ENCODE measurements at places on chromosomes 3 and 15.

DNA sequence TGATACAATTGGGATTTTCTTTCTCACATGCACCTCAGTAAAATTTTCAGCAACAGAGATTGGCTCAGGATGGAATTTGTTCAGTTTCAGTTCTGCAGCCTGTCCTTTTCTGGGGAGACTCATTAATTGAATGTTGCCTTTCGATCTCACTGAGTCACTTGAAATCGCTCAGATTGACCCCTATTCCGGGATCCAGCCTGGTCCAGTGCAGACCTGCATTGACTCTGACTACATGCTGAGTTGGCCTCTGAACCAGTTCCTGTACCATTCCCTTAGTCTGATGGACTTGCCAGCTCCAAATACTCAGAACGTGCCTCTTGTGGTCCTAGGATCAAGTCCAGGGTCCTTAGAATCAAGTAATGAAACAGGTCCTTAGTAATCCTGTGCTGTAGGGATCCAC lies 9.4 kb downstream of the IGF1R start:
- no peaks in the 10 kb centered on the region for H3K27me3 ChIP-seq
- peaks cover 3% of the 10 kb centered on the region for H3K36me3 ChIP-seq
- no peak overlapping the region for H3K4me3 ChIP-seq
- H3K27ac ChIP-seq = no peak overlapping the region

- H3K27me3 ChIP-seq = no peaks in the 10 kb centered on the region
- H3K36me3 ChIP-seq = no peaks in the 10 kb centered on the region
- peaks cover 13% of the 10 kb centered on the region for H3K4me1 ChIP-seq
- no peak overlapping the region for H3K27ac ChIP-seq
- no peak for DNase-seq
Observed at GRCh38 chr3:139123377-139124095, 78.8 kb upstream of the PRR23C start.

GRCh38 chr15:99423186-99424130 lies 142.3 kb upstream of the MEF2A start:
- H3K27me3 ChIP-seq = no peaks in the 10 kb centered on the region
- no peak overlapping the region for H3K27ac ChIP-seq
- no peak for DNase-seq
- no peaks in the 10 kb centered on the region for H3K36me3 ChIP-seq
- no peak overlapping the region for H3K4me3 ChIP-seq

DNA sequence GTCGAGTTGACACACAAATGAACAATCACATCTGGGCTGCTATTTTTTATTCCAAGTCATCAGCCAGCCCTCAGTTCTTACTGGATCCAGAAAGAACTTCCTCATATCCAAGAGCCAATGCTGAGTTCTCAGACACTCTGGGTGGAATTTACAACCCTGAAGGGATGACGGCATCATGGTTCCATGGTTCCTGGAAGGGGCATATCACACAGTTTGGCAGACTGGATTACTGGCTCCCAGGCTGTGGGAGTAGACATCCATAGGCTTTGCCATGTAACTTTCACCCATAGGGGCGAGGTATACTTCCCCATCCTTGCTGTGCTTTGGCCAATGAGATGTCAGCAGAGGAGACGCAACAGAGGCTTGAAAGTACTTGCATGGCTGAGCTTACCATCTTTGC lies 26.9 kb upstream of the KBTBD12 start:
- no peak overlapping the region for H3K27ac ChIP-seq
- no peaks in the 10 kb centered on the region for H3K4me1 ChIP-seq
- no peak overlapping the region for H3K4me3 ChIP-seq
- H3K27me3 ChIP-seq = no peaks in the 10 kb centered on the region
- H3K36me3 ChIP-seq = no peaks in the 10 kb centered on the region
- DNase-seq = no peak

DNA sequence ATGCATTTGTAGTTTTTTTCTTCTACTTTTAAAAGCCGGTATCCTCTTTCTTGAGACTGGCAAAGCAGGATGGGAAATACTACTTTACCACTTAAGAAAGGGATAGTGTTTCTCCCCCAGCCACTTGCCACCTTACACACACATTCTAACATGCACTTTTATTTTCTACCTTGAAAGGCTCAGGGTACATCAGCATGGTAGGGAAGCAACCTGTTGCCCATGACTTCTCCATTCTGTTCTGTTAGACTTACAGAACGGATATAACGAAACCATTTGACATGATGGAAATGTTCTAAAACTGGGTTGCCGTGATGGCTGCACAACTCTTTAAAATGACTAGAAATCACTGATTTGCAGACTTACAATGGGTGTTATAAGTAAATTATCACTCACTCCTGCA lies 405.5 kb downstream of the SHQ1 start:
- peaks cover 5% of the 10 kb centered on the region for H3K4me1 ChIP-seq
- DNase-seq = no peak
- no peak overlapping the region for H3K4me3 ChIP-seq

GRCh38 chr3:192715126-192715525 lies 12.2 kb downstream of the FGF12 start:
- DNase-seq = no peak
- no peaks in the 10 kb centered on the region for H3K4me1 ChIP-seq
- H3K27ac ChIP-seq = no peak overlapping the region
- no peak overlapping the region for H3K4me3 ChIP-seq

GRCh38 chr3:20078194-20078714 lies 38.0 kb downstream of the KAT2B start:
- no peak overlapping the region for H3K4me3 ChIP-seq
- no peaks in the 10 kb centered on the region for H3K27me3 ChIP-seq
- H3K36me3 ChIP-seq = no peaks in the 10 kb centered on the region
- H3K4me1 ChIP-seq = peaks cover 4% of the 10 kb centered on the region

- H3K27ac ChIP-seq = peak overlapping the region; percentile 12
- no peaks in the 10 kb centered on the region for H3K27me3 ChIP-seq
- H3K4me3 ChIP-seq = no peak overlapping the region
- H3K4me1 ChIP-seq = no peaks in the 10 kb centered on the region
- DNase-seq = peak; percentile 45
Observed at GRCh38 chr15:71055461-71055860, 59.8 kb upstream of the THSD4 start.

DNA sequence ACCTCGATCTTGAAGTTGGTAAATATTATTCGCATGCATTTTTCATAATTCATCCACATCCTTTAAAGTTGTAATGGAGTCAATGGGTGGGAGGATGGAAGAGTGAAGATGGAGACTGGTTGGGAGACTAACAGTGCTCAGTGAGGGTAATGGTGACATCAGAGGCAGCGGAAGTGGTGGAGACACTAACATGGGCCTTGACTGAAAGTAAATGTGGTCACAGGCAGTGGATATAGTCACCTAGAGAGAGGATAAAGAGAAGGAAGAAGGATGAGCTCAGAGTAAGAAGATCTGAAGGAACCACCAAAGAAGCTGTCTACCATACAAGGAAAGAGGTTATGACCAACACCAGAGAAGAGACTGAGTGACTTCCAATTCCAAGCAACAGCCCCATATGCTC lies 281.6 kb upstream of the STT3B start:
- H3K4me1 ChIP-seq = peaks cover 2% of the 10 kb centered on the region
- H3K27me3 ChIP-seq = peaks cover 6% of the 10 kb centered on the region
- no peaks in the 10 kb centered on the region for H3K36me3 ChIP-seq

GRCh38 chr3:161409069-161409468 lies 37.8 kb upstream of the SPTSSB start:
- H3K4me1 ChIP-seq = no peaks in the 10 kb centered on the region
- DNase-seq = peak; percentile 47
- no peak overlapping the region for H3K4me3 ChIP-seq

GRCh38 chr3:6577584-6577983 lies 283.3 kb upstream of the GRM7 start:
- no peaks in the 10 kb centered on the region for H3K27me3 ChIP-seq
- H3K36me3 ChIP-seq = no peaks in the 10 kb centered on the region
- H3K4me1 ChIP-seq = no peaks in the 10 kb centered on the region
- no peak overlapping the region for H3K4me3 ChIP-seq

DNA sequence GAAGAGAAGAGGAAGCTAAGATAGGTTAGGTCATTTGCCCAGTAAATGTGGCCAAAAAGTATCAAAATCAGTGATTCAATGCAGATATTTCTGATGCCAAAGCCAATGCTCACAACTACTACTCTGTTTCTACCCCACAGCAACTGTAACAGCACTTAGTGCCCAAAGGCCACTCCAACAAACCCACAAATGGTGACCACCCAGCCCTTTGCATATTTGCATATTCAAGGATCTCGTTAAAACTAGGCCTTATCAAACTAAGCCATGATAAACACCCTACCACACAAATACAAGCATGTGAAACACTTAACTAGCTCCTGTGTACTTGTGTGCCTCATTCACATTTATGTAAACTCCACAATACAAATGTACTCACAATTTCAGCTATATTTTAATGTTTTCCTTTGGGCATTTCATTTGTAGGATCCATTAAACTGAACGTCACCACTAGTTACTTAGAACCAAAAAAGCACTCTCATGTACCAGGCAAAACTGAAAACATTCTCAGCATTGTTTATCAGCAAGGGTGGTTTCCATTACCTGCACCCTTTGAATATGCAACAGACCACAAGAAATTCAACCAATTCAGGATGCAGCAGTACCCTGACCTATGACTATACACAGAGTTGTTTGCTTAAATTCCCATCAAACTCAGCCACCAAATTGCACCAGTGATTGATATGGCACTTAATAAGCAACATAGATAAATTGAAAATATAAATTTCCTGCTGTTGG lies 111.2 kb upstream of the STT3B start:
- DNase-seq = no peak
- no peak overlapping the region for H3K27ac ChIP-seq
- no peak overlapping the region for H3K4me3 ChIP-seq
- H3K4me1 ChIP-seq = peaks cover 2% of the 10 kb centered on the region
- no peaks in the 10 kb centered on the region for H3K36me3 ChIP-seq
- H3K27me3 ChIP-seq = no peaks in the 10 kb centered on the region

DNA sequence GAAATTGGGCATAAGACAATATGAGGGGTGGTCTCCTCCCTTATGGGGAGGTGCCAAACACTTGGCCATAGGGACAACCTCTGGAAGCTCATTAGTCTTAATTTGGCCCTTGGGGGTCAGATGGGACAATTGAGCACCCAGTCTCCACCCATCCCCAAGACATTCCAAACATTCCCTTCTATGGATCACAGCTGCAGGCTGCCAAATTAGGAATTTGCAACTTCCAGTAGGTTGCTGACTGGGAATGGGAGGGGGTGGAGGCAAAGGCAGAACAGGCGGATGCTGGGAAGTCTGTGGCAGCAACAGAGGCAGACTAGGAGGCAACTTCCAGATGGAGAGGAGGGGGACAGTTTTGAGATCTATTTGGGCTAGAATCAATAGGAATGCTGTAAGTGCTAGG lies 1.4 kb upstream of the PDHB start:
- peaks cover 16% of the 10 kb centered on the region for H3K4me1 ChIP-seq
- peak overlapping the region; percentile 79 for H3K27ac ChIP-seq
- peak; percentile 46 for DNase-seq
- H3K27me3 ChIP-seq = no peaks in the 10 kb centered on the region
- peaks cover 22% of the 10 kb centered on the region for H3K36me3 ChIP-seq

- H3K36me3 ChIP-seq = peaks cover 54% of the 10 kb centered on the region
- H3K4me3 ChIP-seq = no peak overlapping the region
- DNase-seq = no peak
- no peaks in the 10 kb centered on the region for H3K4me1 ChIP-seq
- H3K27me3 ChIP-seq = no peaks in the 10 kb centered on the region
- no peak overlapping the region for H3K27ac ChIP-seq
Observed at GRCh38 chr3:14186854-14187458, 8.3 kb downstream of the LSM3 start.

DNA sequence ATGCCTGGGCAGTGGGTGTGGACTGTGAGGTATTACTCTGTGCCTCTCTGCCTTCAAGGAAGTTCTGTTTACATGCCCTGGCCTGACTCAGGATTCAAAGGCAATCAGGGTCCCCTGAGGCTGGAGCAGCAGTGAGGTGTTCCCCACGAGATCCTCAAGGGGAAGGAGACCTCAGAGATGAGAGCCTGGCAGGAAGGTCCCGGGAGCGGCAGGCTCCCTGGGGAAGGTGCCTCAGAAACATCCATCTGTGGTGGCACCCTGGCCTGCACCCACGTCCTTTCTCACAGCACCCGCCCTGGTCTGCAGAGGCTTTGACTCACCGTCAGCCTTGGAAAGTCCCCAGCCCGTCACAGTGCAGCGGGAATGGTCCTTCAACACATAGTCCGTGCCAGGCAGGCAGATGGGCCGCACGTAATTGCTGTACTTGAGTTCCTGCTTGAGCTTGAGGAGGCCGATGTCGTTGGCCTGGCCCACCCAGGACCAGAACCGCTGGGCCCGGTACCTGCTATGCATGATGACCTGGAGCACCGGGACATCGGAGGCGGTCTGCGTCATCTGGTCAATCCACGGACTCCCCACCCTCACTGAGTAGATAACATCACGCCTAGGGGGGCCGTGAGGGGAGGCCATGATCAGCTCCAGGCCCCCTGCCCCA lies 3.6 kb downstream of the PRSS50 start:
- no peaks in the 10 kb centered on the region for H3K4me1 ChIP-seq
- H3K27me3 ChIP-seq = peaks cover 52% of the 10 kb centered on the region
- H3K4me3 ChIP-seq = no peak overlapping the region
- DNase-seq = no peak
- no peaks in the 10 kb centered on the region for H3K36me3 ChIP-seq

DNA sequence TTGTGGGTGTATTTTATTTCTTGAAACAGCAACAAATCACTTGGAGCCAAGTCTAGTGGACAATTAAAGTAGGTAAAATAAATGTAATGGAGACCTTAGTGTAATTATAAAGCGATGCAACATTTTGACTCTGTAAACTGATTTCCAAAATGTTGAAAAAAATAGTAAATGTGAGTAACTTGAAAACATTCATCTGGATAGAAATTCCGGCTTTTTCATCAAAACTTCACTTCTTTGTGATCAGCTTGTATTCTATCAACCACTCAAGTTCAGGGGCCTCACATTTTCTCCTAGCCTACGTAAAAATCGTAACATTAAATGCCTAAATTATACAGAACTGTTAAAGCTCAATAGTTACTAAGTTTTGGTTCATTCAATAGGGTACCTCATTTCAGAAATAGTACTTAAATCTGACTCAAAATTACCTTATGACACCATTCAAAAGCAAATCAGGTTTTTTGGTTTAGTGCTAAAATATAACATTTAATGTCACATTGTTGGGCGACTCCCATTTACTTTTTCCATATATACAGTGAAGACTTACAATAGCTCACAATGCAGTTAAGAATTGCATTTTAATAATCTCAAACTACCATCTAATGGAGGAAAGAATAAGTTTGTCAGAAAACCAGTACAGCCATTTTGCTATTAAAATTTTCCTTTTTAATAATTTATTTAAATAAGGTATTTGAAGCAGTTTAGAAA lies 12.7 kb downstream of the CCNL1 start:
- peak; percentile 71 for DNase-seq
- no peak overlapping the region for H3K4me3 ChIP-seq
- H3K27me3 ChIP-seq = no peaks in the 10 kb centered on the region
- H3K4me1 ChIP-seq = peaks cover 1% of the 10 kb centered on the region
